ENCODE measurements at places on chromosomes 13 and 19.

DNA sequence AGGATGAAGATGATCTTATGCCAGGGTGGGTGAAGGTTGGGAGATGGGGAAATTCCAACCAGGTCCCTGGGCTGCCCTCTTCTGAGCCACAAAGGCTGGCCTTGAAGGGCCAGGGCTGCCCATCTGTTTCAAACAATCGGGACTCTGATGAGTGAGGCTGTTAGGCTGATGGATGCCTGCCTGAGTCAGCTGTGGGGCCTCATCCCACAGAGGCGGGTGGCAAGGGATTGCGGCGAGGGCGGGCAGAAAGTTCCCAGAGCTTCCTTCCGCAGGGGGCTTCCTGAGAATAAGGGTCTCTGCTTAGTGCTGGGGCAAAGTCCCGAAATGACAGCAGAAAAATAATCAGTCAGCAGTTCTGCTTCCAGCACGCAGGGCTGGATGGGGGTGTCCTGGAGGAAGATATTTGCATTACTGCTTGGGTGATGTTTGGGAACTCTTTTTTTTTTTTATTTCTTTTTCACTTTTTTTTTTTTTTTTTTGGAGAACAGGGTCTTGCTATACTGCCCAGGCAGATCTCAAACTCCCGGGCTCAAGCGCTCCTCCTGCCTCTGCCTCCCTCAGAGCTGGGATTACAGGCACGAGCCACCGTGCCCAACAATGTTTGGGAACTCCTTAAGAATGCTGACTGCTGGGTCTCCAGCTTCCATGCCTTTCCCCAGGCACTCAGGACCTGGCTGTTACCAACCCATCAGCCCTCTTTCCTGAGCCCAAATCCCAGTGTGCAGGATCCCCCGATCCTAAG is 14.1 kb downstream of the SH3GL1 start:
- no peak for DNase-seq

- peak; percentile 32 for DNase-seq
Measured at GRCh38 chr19:9431475-9431874, 3.9 kb downstream of the ZNF266 start.

GRCh38 chr19:47274071-47274890 is at the start of gene INAFM1:
Gene INAFM1 (plus strand): TSS chr19:47274885. CDS start chr19:47274920, 35 bp downstream.
- peak; percentile 93 for DNase-seq

GRCh38 chr19:43776286-43776685 is 4.5 kb downstream of the KCNN4 start:
- DNase-seq = no peak
